Stimulated activated CD4-positive, alpha-beta T cell treated with anti-CD3 and anti-CD28 coated beads, Interleukin-4, amount 100 ng/mL, for 48 hours (primary cell): ENCODE measurements at places on chromosomes 1 and 21.

GRCh38 chr21:46051379-46051770, 46.5 kb upstream of the COL6A2 start:
- DNase-seq = no peak

- no peak for DNase-seq
Measured at GRCh38 chr1:246828818-246829217, 102.9 kb downstream of the AHCTF1 start.

DNA sequence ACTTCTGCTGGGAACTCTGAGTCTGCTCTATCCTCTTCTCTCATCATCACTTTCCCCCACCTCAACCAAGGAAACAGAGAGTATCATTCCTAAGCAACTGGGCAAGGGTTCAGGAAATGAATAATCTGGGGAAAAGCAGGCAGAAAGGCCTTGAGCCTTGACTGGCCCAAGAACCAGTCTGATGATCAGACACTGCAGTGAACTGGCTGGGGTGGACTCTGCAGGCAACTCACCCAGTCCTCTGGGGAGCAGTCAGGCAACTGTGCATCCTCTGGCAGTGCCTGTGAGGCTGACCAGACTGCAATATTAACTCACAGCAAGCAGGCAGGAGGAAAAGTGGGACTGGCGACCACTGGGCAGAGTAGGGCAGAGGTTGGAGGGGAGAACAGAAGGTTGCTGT, 991 bp downstream of the ANKRD35 start:
- no peak for DNase-seq

DNA sequence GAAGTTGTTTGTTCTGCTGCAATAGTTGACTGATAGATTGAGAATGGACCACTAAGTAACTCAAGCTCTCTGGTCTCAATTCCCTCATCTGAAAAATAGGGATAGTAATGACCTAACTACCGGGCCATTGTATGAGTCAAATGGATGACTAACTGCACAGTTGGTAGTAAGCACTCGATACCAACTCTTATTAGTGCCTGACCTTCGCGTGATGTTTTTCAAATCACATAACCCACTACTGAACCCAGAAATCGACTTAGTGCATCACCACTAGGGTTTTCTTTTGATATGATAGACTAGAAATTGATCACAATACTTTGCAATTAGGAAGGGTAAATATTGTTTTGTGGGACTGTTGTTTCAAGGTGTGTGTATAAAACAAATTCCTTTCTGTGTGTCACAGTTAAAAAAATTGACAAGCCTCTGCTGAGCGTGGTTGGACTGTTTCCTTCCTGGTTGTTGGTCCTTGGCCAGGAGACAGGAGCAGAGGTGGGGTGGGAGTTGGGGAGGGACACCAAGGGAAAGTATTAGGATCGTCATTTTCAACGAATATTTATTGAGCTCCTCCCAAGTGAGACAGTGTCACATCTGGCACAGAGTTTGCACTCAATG, 54.0 kb upstream of the LRP8 start:
- DNase-seq = no peak

- no peak for DNase-seq
Measured at GRCh38 chr1:222739929-222740328, 2.9 kb downstream of the FAM177B start.

DNA sequence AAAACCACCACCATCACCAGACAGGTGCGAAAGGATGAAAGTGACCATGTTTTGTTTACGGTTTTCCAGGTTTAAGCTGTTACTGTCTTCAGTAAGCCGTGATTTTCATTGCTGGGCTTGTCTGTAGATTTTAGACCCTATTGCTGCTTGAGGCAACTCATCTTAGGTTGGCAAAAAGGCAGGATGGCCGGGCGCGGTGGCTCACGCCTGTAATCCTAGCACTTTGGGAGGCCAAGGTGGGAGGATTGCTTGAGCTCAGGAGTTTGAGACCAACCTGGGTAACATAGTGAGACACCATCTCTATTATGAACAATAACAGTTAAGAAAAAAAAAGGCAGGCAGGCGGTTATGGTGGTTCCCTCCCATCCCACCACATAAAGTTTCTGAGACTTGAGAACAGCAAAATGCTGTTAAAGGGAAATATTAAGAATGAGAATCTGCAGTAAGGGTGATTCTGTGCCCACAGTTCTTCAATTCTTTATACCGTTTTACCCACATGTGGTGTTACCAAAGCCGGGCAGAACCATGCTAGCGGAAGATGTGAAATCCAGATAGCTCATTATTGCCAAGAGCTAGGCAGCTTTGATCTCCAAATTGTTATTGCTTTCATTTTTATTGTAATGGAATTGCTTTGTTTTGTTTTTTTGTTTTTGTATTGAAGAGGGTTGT, 34.5 kb upstream of the TDRD10 start:
- no peak for DNase-seq
